ACHN (cell line): ENCODE measurements at places on chromosomes 7 and 10.

DNA sequence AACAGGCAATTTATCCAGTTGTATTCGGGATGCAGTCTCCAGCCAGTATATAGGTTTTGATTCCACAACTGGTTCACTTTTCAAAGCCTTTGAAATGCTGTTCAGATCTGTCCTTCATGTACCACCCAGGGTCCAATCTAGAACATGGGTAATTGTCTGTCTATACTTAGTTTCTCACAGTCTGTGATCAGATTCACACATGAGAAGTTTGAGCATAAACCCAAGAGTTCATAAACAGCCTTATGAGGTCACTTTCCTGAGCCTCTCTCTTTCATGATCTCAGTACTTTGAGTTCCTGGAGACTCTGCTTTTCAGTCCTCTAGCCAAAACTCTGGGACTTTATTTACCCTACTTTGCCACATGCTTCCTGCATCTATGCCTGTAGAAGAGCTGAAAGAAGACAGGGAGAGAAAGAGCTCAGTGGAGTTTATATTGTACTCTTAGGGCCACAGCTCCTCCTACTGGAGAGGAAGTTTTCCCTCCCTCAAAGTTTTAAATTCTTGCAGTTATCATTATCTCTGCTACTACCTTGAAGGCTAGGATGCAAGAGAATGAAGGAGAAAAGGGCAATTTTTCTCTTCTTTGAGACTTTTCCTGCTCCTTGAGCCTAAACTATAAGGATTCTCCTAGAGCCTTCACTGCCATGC is 172.0 kb downstream of the ZEB1 start:
- peak; percentile 58 for DNase-seq

DNA sequence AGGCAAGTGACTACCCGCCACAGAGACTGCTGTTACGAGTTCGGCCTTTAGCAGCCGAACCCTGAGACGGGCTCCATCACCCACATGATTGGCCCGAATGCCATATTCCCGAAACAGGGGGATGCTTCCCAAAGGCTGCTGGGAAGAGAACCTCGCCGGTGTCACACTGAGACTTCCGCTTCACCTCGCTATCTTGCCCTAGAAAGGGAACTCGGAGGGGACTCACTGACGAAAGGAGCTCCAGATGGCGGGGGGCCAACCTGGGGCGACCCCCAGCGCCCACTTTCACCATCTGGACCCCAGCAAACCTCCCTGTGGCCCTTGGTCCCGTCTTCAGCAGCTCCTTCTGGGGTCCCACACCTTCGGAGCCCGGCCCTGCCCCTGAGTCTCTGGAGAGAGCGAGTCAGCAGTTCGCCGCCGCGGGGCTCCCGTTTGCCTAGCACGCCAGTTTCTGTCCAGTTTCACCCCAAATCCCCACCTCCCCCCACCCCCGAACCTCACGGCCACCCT is 529 bp downstream of the HPS1 start:
- no peak for DNase-seq

DNA sequence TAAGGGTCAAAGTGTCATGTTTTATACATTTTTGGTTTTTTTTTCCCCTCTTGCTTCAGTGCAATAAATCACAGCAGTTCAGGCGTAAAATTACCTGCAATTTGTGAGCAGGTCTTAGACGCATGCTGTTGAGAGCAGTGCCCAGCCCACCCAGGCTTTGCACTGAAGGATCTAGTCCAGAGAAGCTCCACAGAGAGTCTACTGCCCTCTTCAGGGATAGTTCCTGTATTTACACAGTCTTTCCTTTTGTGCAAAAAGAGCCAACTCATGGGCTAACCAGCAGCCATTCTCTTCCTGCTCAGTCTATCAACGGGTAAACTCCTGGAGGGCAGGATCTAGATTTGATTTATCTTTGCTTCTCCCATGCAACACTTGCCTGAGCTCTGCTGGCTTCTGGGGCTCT is 82.2 kb upstream of the NAMPT start:
- peak; percentile 45 for DNase-seq

- no peak for DNase-seq
Observed at GRCh38 chr7:51308265-51308664, 8.3 kb downstream of the COBL start.

DNA sequence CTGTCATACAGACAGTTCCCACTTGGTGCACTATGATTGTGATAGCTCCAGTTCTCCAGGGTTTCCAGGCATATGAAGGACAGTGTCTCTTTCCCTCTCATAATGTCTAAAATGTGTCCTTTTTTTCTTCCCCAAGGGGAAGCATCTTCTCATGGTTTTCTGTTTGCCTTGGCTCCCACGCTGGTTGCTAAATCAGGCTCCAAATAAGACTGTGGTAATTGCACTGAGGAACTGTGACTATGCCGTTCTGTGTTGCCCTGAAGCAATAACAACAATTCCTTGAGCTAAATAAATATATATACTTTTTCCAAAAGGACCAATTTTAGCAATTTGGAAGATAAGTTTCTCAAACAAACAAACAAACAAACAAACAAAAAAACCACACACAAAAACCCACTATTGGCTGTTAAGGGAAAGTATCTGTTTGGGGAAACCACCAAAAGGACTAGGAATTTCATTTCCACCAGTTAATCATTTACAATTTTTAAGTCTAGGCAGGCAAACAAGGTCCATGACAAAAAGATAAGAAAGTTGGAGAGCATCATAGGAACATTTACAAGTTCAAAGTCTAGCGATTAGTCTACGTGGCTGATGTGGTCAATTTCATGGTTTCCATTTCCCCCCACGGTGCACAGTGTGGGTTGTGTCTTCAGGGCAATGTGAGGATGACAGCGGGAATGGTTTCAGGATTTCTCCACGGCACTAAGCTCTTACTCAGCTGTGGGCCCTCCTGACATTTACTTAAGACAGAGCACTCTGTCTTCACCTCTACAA is 62.4 kb downstream of the THNSL1 start:
- no peak for DNase-seq

DNA sequence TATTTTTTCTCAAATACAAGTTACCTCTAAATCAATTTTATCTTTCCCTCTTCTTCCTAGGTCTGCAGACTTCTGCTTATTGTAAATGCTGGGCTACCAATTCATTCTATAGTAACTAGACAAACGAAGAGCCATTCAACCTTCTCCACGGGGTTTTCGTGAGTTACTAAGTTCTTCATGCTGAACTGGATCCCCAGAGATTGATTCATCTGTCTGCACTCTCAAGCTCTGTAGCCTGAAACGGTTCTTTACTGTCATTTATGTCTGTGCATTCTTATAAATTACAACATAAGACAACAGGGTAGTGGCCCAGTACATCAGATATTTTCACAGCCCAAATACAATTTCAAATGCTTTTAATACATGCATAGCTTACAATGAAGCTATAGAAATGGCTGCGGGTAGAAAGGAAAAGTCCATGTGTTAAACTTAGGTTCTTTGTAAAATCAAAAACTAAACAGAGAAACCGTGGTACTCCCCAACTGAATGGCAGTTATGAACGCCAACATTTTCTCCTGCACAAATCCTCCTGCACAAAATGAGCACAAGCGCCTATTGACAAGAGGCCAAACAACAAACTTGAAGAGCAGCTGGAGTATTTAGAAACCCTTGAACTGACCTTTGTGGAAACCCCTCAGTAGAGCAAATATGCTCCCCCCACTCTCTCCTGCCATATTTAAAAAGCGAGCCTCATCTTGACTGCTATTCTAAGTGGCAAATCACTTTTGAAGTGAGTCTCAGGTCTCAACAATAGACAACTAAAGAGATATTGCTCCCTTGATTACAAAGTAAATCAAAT is 20.7 kb downstream of the LAMB1 start:
- DNase-seq = no peak

DNA sequence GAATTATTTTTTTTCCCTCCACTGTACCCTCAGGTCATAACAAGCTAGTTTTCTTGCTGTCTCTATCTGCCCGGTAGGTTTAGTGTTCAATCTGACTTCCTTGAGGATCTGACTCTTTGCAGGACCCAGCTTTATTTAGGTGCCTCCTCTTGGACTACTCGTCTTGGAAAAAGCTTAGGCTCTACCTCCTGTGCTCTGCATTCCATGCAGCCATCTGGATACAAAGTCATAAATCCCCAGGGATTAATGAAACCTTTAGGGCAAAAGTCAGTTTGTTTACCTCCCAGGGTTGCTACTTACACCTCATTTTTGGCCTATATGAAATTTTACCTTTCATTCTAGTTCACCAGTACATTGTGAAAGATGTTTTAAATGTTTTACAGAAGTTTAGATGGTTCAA is 8.0 kb downstream of the STAG3 start:
- no peak for DNase-seq

DNA sequence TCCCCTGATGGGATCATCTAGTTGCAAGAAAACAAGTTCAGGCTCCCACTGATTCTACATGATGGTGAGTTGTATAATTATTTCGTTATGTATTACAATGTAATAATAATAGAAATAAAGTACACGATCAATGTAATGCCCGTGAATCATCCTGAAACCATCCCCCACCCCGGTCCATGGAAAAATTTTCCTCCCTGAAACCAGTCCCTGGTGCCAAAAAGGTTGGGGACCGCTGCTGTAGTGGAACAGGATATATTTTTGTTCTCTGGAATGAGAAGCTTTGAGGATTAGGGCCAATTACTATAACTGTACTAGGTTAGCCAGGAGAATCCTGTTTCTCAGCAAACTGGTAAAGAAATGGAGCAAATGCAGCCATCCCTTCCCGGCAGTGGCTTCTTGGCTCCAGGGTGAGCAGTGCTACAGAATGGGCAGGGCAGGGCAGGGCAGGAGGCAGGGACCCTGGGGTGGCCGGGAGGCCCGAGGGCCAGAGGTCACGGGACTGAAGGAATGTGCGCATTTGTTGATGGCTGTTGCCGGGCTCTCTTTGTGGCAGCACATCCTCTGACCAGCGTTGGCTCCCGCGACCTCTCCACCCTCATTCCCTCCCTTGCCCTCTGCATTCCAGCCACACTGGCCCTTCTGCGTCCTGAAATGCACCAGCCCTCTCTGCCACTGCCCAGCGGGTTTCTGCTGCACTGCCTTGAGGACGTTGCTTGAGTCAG is 162.3 kb upstream of the NPS start:
- DNase-seq = no peak

- DNase-seq = no peak
Observed at GRCh38 chr10:109027534-109028185, 895.7 kb downstream of the XPNPEP1 start.
